ENCODE measurements at places on chromosomes 1 and 21.

DNA sequence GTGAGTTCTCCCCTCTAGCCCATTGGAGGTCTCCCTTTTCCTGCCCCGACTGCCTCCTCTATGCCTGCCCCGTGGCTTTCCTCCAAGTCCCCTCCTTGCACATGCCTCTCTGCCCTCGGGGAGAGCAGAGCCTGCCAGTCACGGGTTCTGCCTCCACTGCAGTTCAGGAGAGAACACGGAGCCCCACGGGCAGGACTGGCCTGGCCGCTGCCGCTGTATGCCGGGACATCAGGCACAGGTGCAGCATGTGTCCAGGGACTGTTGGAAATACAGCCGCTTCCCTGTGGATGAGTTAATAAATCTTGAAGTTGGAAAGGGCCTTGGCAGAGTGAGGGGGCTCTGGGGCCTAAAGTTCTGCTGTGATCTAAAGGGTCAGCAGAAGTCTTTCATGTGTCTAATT, 676.6 kb downstream of the MATN1 start:
- no peak for DNase-seq

DNA sequence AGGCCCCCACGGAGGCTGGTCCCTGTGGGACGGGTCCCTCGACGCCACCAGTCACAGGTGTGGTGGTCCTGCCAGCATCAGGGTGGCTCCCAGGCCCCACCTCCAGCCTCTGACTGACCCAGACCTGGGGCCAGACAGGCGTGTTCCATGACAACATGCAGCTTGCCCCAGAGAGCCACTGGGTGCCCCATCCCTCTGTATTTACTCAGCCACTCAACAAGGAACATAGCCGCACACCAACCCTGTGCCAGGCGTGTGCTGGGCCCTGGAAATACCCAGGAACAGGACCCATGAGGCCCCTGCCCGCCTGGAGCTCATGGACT, 65.4 kb downstream of the MATN1 start:
- no peak for DNase-seq

DNA sequence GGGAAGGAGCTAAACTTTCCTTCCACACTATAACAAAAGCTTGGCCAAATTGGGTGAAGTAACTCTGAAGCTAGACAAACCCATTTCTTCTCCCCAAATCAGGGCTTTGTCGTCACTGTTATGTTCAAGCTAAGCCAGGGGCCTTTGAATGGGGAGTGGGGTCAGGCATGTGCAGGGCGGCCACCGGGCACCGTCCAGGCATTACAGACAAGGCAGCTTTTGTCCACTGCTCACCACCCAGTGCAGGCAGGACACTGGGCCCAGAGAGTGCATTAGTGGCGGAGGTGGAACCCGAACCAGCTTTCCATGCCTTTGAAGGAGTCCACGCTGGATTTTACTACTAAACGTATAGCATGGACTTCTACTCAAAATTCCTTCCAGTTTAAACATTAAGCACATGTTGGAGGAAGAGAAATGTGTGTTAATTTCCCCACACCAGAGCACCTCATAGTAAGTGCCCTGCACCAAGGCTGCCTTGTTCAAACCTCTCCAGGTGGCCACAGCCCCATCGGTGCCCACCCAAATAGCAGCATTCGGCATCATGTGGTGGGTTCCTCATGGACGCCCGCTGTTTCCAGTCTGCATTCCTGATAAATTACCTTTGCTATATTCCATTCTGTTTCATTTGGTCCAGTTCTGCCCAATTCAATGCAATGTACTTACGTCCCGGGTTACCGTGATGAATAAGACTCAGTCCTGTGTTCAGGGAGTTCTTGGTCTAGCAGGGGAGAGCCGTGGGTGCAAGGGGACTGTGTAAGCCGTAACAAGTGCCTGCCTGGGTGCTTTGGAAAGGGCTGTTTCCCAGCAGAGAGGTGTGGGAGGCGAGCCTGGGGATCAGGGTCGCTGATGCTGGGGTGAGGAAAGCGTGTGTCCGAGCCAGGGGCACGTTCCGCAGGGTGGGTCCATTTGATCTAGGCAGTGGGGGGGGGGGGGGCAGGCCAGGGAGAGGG, 1.6 kb downstream of the UBASH3A start:
- no peak for DNase-seq

DNA sequence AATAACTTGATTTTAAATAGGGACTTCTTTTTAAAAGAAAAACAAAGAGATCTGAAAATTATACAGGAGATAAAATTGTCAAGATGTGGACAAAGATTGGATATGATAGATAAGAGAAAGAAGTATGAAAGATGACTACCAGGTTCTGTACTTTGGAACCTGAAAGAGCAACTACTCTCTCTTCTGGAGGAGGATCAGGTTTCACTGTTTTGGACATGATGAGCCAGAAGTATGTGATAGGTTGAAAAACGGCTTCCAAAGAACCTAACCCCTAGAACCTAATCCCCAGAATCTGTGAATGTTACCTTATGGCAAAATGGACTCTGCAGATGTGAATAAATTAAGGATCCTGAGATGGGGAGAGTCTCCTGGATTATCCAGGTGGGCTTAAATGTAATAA, 26.2 kb downstream of the RSBN1 start:
- DNase-seq: no peak

DNA sequence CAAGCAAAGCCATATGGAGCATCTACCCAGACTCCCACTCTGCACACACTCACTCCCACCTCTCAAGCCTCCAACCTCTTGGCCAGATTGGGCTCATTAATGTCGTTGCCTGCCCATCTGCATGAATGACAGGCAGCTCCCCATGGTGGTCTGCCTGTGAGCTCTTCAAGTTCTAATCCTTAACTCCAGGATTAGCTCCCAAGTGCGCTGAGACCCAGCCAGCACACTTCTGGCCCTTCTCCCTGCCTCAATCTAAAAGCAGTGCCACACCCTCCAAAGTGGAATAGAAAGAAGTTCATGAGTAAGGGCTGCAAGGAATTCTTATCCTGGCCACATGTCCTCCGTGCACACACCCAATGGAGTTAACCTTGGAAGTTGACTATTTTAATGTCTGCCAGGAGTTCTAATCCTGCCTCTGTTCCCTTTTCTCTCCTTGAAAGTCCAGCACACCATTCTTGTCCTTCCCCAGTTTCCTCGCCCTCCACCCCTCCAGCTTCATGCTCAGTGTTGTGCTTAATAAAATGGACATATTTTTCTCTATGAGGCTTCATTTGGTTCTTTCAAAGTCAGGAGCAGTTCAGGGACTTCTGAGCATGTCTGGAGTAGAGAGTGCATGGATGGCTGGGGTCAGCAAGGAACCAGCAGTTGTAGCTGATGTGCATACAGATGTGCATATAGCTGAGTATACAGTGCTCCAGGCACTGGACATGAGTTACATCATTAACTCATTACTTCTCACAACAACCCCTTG, 30.1 kb downstream of the CAMK1G start:
- no peak for DNase-seq

DNA sequence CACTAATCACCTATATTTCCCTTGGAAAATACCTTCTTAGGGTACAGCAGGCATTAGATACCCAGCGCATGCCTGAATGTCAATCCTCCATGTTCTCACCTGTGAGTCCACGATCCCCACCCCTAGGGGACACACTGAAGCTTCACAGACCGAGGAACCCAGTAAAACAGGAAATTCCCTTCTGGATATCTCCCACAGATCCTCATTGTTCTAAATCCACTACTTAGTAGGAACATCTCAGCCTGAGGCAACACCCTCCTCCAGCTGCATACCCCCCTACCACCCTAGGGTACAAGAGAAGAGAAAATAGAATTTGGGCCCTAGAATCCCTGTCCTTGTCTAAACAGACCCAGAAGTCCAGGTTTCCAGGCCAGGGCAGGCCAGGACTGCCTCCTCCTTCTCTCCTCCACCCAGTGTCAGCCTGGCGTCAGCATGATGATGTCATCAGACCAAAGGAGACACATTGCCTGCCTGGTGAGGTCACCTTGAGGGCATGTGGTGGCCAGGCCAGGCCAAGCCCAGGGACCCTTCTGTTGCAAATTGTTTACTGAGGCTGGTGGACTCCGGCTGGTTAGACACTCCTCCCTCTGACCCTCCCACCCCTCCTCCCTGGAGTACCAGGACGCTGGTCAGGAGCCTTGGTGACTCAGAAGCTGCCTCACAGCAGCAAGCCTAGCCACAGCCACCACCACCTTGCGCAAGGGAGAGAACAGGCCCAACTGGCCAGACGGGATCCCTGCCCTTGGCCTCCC, 6.2 kb downstream of the NECTIN4 start:
- no peak for DNase-seq

GRCh38 chr21:42120101-42120902, 49.2 kb downstream of the UMODL1 start:
- no peak for DNase-seq

- no peak for DNase-seq
These were observed 79.5 kb downstream of the TM2D1 start for GRCh38 chr1:61645476-61645875.

GRCh38 chr1:1109743-1110142, 6.1 kb downstream of the C1orf159 start:
- DNase-seq: no peak

- DNase-seq: no peak
These were observed 30.5 kb upstream of the CAMSAP2 start for GRCh38 chr1:200708161-200708560.

- DNase-seq: no peak
These were observed 543 bp upstream of the EPHB2 start for GRCh38 chr1:22709891-22710700.

- DNase-seq: no peak
These were observed 175.6 kb upstream of the DAB1 start for GRCh38 chr1:57599236-57599994.

GRCh38 chr1:116950517-116951199, 40.9 kb downstream of the PTGFRN start:
- DNase-seq: no peak

- DNase-seq: no peak
These were observed 32.0 kb downstream of the RSPH1 start for GRCh38 chr21:42463861-42464515.

DNA sequence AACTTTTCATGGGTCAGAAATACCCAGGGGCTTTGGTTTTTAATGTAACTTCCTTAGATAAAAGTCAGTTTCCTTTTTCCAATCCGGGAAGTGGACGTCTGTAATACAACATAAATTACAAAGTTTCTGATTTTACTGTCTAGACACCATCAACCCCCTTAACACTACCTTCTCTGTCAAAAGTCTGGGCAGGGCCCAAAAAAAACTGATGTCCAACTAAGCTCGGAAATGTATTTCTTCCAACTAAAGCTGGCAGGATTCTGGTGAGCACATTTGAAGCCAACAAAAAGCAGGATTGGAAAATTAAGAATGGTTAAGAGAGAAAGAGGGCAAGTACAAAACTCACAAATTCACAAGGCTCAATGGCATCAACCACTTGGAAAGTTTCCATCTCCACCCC, 24.3 kb downstream of the DDAH1 start:
- DNase-seq: no peak

DNA sequence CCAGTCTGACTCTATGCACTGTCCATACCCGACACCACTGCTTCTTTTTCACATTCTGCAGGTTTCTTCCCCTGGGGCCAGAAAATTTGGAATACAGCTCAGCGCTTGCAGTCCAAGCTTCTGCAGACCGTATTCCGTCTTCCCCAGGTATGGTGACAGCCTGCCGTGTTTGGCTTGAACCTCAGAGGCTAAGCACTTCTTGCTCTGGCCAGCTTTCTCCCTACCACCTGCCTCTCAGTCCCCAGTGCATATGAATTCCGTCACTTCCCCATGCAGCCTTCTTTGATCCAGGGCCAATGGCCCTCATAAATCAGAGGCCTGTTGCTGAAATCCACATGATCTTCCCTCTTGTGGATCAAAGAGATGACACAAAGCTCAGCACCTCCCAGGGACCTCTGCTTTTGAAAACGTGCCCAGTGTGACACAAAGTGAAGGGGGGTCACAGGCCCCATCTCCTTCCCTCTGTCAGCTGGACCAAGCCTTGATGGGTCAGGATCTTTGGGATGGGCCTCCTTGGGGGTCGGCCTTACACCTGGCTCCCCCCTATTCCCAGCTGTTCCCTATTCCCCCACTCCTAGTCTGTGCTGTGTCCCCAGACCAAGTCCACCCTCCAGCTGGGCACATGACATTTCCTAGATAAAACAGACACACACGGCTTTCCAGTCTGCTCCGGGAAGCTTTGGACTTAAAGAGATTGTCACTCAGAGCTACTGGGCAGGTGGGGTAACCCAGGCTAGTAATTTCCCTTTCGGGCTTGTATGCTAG, 66.6 kb downstream of the HMGB4 start:
- no peak for DNase-seq

DNA sequence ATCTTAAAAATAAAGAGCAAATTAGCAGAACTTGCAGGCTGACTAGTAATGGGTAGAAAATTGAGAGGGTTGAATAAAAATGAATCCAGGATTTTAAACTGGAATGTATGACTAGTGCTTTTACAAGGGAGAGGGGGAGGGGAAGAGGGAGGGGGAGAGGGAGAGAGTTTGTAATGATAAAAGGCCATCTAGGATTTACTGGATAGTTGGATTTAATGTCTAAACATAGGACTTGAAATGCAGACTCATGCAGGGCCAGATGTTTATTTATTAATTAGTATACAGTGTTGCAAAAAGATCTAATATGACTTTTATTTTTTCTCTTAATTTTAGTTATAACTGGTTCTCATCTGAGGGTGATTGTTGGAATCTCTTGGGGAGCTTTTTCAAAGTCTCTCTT, 4.3 kb downstream of the ZNF326 start:
- DNase-seq: no peak

DNA sequence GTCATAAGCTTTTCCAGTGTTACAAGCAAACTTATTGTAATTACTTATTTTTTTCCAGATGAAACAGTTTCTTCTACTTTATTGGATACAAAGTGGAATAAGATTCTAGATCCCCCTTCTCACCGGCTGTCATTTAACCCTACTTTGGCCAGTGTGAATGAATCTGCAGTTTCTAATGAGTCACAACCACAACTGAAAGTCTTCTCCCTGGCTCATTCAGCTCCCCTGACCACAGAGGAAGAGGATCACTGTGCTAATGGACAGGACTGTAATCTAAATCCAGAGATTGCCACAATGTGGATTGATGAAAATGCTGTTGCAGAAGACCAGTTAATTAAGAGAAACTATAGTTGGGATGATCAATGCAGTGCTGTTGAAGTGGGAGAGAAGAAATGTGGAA, 95.5 kb downstream of the ZFYVE9 start:
- DNase-seq: no peak

DNA sequence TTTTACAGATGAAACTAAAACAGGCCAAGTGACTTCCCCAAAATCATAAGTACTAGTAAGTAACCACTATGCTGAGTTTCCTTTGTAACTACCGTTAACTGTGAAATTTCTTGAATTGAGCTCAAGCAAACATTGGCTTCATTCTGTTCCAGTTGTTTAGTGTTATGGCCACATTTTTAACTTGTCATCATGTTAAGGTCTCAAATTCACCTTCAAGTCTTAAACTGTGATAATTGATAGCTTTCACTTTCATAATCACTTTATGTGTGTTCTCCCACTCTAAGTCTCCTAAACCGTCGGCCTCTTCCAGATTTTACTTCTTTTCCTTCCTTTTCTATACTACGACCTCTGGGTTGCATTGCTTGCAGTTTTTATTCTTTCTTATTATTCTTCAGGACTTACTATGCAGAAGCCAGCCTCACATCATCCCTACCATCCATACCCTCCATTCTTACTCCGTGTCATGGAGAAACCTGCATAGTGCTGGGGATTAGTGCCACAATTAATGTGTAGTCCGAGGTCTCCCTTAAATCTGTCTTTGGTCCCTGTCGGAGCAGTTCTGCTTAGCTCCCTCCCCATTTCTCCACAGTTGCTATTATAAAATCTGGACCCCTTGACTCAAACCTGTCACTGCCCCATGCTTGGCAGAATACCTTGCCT, 5.8 kb downstream of the KIF1B start:
- DNase-seq: no peak

- no peak for DNase-seq
These were observed 127.7 kb upstream of the GRIK3 start for GRCh38 chr1:37162059-37162458.
